ENCODE measurements at places on chromosomes 5 and 9.

GRCh38 chr5:76467216-76467615 is 64.1 kb downstream of the IQGAP2 start:
- no peak for DNase-seq

DNA sequence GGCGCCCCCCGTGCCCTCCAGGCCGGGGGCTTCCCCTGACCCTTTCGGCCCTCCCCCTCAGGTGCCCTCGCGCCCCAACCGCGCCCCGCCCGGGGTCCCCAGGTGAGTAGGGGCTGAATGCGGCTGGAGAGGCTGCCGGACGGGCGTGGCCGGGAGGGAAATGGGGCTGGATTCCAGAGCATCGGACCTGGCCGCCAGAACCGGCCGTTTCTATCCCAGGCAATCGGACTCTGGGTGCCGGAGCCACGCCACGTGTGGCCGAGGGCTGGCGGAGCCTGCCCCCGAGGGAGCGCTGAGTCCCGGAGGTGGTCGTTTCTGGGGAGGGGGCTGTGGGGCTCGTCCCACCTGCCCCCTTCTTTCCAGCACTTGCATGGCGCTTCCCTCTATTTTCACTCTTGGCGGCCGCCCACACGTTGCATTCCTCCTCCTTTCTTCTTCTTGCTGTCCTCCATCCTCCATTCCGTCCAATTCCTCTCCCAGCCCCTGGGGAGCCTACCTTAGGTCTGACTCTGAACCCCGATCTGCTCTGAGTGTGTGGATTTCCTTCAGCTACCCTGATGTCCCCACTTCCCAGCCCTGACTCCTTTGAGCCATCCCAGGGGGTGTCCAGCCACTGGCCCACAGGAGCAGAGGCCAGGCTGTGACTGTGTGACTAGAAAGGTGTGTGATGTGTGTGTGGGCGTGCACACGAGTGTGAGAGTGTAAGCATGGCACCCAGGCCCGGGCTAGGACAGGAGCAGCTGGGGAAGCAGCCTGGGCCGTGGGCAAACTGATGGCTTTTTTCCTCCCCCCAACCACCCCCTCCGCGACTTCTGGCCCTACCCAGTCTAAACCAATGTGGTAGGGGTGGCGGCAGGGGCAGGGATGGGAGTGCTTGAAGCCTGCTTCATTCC is 24.7 kb downstream of the GOLGA2 start:
- no peak for DNase-seq

- DNase-seq: no peak
Observed at GRCh38 chr5:121668635-121669034, 183.0 kb upstream of the FTMT start.

DNA sequence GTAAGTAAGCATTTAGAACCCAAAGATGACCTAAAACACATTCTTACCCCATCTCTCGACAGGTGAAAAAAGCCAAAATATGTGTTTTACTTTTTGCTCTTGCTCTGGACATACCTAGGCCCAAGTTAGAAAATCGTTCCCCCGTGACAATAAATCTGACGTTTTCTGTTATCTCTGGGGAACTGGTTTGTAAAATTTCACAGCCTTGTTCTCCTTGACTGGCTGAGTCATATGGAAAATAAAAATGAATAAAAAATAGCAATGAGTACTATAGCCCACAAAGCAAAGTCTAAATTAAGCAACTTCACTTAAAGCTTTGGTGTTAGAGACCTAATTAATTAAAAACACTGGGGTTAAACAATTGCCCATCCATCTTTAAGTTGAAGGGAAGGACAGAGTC is 286.9 kb upstream of the CLINT1 start:
- no peak for DNase-seq

DNA sequence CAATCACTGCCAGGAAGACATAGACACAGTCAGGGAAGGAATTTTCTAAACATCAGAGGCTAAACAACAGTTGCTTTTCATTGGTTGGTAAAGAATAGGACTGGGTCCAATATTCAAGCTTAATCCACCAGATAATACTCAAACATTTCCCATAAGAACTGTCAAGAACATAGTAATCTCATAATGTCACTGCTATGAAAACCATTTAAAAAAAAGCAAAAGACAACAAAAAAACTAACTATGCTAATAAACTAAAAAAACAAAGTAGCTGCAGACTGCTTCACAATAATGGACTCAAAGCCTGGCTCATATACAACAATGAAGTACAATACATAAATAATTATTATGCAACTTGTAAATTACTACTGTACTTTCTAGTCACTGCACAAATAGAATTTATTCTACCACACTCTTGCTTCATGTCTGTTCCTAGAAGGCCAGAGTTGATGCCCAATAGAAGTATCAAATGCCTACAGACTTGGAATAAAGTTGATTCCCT is 148.7 kb downstream of the MLLT3 start:
- no peak for DNase-seq

- DNase-seq: peak; percentile 84
Observed at GRCh38 chr9:129131300-129132145, 20.3 kb downstream of the PTPA start.

GRCh38 chr5:1063661-1064382 is 48.0 kb downstream of the SLC12A7 start:
- no peak for DNase-seq

DNA sequence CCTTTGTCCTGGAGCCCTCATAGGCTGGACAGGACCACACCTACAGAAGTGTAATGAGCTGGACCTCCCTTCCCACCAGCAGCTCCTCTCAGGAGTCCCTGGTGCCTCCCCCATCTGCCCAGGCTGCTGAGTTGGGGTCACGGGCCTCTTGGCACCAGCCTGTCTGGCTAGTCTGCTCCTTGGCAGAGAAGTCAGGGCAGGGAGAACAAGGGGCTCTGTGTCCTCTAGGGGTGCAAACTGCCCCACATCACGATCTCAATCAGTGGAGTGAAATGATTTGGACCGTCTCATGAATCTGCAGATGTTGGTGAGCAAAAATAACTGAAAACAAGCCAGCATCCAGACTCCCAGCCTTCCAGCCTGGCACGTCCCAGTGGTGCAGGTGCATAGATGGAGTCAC is 14.9 kb upstream of the GFPT2 start:
- no peak for DNase-seq

GRCh38 chr5:65190328-65191053 is 291.2 kb downstream of the ADAMTS6 start:
- no peak for DNase-seq

- DNase-seq: no peak
Observed at GRCh38 chr5:150782850-150783249, 4.3 kb downstream of the SMIM3 start.

DNA sequence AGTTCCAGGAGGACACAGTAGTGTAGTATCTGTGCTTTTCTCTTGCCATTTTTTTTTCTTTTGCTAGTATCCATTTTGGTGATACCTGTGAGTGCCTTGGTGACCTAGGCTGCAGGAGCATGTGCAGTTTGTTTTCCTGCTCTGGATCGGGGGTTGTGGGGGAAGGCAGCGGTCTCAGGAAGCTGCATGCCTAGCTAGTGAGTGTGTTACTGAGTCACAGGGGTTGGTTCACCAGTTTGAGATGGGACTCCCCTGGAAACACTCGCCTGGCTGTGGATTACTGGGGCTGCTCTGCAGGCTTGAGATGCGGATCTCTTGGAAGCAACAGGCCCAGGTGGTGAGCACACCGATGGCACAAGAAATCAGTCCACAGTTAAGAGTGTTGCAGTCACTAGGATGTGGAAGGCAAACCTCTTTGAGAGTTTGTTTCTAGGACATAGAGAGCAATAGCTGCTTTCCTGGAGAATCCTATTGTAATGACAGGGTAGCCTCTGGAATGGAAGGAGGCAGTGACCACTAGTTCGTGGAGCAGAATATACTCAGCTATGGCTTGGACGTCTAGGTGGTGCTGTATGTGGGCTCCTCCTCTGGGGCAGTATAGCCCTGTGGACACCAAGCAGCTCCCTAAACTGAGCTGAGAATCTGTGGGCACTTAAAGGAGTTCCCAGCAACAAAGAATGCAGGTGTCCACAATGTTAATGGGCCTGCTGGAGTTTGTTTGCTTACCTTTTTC is 20.0 kb upstream of the SPATA31E1 start:
- no peak for DNase-seq

- DNase-seq: no peak
Observed at GRCh38 chr9:94553029-94553938, 1.6 kb upstream of the PCAT7 start.

GRCh38 chr5:81046041-81046440 is 85.9 kb downstream of the RASGRF2 start:
- no peak for DNase-seq

DNA sequence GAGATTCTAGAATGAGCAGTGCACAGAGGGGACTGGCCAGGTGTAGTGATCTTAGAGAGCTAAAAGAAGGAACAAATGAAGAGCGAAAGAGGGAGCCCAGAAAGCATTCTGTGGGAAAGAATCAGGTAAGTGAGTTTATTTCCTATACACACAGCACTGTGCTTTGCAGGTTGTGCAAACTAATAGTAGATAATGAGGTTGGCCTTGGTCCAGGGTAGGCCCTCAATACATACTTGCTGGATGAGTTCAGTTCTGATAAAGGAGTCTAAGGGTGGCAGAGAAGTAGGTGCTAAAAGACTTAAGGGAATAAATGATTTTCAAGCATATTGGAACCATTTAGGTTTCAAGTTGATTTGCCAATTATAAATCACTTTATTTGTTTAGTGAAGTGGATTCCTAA is 122.0 kb downstream of the NPR3 start:
- DNase-seq: no peak

All from COLO829 (cell line).